ENCODE measurements at places on chromosomes 5 and 9. TPM values are rescaled to one million over a fixed set of nuclear protein-coding genes. Genes with fewer than 3 reads are reported as not detected.

The CYSRT1 gene
- 0.34 TPM for total RNA-seq

The MACIR gene
- total RNA-seq, result 9.3 TPM

DNA sequence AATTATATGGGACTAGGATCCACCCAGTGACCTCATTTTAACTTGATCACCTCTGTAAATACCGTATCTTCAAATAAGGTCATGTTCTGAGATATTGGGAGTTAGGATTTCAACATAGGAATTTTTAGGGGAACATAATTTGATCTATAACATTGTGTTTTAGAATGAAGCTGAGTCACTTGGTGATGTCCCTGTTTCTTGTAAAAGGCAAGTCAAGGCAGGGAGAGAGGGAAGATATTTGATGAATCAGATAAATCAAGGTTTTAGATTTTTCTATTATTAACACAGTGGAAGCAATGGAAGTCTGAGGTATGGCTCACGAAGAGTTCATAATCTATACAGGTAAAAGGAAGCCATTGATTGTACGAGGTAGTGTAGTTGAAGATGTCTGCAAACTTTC is 11.8 kb upstream of the GPR151 start:
- no peak for DNase-seq

GRCh38 chr5:134005417-134006061 is 764 bp upstream of the VDAC1 start:
- DNase-seq, result no peak

GRCh38 chr9:6098431-6098830 is 83.0 kb upstream of the RANBP6 start:
- DNase-seq, result no peak

DNA sequence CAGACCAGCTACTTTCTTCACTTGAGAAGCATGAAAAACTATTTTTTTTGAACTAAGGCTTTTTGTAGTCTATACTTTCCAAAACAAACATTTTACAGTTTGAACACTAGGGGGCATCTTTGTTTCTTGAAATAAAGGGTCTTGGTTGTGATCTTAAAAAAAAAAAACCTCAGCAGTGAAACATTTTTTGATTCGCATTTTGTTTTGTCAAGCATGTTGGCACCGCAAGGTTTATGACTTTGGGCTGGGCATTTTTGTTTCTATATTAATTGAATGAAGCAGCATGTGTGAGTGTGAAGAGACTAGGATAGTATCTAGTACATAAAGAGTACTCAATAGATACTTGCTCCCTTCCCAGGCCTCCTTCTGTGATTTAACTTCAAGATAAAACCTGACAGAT is 31.6 kb upstream of the ACOT12 start:
- DNase-seq, result no peak

Measured in activated naive CD4-positive, alpha-beta T cell treated with anti-CD3 and anti-CD28 coated beads, Interleukin-2, amount 50 U/mL, for 72 hours (primary cell).